Left cardiac atrium (tissue), 4 donors: ENCODE measurements at places on chromosomes 6 and 20. TPM values are rescaled to one million over a fixed set of nuclear protein-coding genes. Genes with fewer than 3 reads are reported as not detected.

OR11A1 gene
- not detected for total RNA-seq

GRCh38 chr6:44576132-44576631, 188.7 kb downstream of the CDC5L start:
- no peak for DNase-seq

- DNase-seq = no peak
Measured at GRCh38 chr20:21049305-21049828, 56.8 kb downstream of the LINC00237 start.

NHSL1 gene
- 32.1 TPM for total RNA-seq

NKX2-2 gene
- not detected for total RNA-seq

- DNase-seq = no peak
Measured at GRCh38 chr20:21508230-21509078, 5.4 kb downstream of the NKX2-2 start.

OR2H1 gene
- total RNA-seq = not detected

DNA sequence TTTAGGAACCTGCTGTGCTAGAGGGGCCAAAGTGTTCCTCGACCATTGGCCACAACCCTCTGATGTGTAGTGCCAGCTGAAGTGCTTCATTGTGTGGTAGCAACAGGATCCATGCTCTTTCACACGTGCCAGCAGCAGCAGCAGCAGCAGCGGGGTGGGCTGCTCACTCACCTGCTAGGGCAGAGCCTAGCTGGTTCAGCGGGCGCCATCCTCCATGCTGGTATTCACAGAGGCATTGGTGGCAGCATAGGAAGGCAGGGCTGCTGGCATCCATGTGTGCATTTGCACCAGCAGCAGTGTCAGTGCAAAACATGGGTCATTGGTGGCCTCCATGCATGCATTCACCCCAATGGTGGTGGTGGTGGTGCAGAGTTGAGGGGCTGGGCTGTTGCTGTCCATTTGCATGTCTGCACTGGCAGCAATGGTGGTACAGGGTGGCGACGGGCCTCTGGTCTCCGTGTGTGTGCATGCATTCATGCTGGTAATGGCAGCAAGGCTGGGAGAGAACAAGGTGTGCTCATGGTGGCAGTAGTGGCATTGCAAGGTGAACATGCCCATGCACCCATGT, 13.2 kb upstream of the TINAG start:
- DNase-seq = no peak
